Omental fat pad (tissue), 4 donors: ENCODE measurements at places on chromosomes 7 and 10.

- DNase-seq = no peak
Observed at GRCh38 chr10:45255706-45256105, 59.7 kb downstream of the OR13A1 start.

DNA sequence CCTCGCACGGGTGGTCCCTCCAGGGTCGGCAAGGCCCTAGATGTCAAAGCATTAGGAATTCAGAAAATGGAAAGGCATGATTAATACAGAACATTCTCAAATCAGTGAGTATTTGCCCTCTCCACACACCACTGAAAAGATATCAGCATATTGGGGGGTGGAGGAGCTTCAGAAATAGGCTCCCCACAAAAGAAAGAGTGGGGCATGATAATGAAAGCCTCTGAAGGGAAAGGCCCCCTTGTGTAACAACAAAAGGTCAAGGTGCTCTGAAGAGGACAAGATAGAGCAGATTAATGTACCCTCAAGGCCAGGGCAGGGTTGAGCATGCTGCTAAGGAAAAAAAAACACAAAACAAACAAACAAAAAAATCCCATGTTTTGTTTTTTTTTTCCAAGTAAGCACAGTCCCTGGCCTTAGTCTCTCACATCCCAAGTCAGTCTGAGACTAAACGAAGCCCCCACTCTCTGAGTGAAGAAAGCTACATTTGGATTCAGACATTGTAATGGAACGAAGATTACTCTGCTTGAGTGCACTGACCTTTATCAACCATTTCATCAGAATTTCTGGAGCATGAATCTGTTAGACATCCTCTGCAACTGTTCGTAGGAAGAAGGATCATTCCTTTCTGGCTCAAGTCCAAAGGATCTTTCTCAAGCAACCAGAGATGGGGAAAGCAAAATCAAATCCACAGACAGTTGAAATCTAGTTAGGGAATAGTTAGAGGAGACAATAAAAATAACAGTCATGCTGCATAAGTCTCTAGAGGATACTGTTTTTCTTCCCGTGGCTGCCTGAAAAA, 27.4 kb upstream of the DGKI start:
- no peak for DNase-seq

- no peak for DNase-seq
Observed at GRCh38 chr10:21513405-21513788, 12.1 kb downstream of the SKIDA1 start.

- peak; percentile 16 for DNase-seq
Observed at GRCh38 chr10:128064970-128065580, 61.1 kb downstream of the MKI67 start.

- no peak for DNase-seq
Observed at GRCh38 chr10:65779985-65780384, 1145.9 kb upstream of the LRRTM3 start.

DNA sequence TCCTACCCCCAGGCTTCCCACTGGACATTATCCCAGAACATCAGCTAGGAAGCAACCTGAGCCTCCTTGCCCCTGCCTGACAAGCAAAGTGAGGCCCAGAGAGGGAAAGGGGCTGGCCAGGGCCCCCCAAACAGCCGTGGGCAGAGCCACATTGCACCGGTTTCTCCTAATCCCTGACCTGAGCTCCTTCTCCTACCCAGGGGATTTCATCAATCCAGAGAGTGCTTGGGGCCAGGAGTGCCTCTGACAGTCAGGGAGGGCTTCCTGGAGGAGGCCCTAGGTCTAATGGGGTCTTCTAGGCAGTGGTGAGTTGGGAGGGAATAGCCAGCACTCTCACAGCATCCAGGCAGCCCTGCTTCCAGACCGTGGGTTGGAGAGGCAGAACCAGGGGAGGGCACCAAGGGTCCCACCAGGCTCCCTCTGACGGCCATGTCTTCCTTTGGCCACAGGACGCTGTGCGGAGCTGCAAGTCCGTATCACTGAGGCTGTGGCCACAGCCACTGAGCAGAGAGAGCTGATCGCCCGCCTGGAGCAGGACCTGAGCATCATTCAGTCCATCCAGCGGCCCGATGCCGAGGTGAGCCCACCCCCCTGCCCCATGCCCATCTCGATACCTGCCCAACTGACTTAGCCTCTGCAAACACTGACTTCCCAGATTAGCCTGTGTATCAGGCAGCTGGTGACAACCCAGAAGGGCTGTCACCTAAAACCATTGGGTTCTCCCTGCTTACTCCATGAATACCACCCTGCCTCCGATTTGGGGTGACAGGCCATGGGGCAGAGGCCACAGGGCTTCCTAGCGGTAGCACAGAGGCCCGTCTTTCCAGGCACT, 13.5 kb upstream of the SH2B2 start:
- DNase-seq = no peak

GRCh38 chr7:91156316-91157185, 107.7 kb upstream of the FZD1 start:
- no peak for DNase-seq

GRCh38 chr10:74078037-74078436, 72.6 kb downstream of the AP3M1 start:
- no peak for DNase-seq

- DNase-seq = peak; percentile 22
Observed at GRCh38 chr10:44963772-44964633, 4.4 kb downstream of the RASSF4 start.

- DNase-seq = no peak
Observed at GRCh38 chr10:97179731-97180362, 5.9 kb downstream of the SLIT1 start.

DNA sequence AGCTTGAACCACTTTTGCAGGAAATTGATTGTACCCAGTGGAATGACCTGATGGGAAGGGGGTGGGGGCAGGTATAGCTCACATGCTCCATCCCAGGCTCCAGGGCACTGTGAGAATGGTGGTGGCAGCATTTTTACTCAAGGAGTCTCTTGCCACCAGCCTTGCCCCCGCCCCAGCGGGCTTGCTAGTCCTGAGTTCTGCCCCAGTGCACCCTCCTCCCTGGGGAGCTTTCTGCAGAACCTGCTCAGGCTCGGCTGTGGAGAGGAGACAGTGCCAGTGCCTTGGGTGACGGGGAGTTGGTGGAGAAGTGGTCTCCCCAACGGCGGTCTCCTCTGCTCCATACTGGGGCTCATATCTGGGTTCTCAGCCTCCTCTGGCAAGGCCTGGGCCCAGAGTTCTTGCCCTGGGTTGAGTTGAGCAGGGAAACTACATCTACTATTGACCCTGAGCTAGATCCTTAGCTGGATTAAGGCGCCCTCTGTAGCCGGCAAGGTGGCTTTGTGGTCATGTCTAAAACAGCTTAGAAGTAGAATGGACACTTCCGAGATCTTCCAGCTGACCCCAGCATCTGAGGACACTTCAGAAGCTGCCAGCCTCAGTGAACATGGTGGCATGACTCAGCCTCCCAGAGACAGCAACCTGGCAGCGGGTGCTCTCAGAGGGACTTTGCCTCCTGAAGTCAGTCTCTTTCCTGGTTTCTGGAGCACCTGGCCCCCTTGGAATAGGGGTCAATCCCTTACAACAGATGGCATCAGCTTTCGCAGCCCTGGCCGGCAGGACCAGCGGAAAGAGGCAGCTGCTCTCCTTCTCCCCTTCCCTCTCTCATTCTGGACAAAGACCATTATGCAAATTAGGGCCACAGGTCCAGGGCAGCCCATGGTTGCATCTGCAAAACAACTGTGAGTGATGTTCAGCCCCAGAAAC, 363.4 kb upstream of the MKI67 start:
- DNase-seq = no peak

DNA sequence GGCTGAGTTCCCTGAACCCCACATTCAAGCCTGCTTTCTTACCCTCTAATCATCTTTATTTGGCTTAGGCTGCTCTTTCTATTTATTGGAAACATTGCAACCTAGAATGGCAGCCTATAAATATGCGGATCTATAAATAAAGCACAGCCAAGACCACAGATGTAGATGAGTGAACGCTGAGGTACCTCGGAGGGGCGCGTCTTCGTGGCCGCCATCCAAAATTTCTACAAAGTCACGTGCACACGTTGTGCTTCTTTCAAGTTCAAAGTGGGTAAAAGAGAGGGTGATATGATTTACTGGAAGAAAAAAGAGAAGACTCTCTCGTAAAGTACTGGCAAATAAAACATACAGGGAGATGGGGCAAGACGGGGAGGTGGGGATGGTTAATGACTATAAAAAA, 132.6 kb upstream of the RSU1 start:
- no peak for DNase-seq

DNA sequence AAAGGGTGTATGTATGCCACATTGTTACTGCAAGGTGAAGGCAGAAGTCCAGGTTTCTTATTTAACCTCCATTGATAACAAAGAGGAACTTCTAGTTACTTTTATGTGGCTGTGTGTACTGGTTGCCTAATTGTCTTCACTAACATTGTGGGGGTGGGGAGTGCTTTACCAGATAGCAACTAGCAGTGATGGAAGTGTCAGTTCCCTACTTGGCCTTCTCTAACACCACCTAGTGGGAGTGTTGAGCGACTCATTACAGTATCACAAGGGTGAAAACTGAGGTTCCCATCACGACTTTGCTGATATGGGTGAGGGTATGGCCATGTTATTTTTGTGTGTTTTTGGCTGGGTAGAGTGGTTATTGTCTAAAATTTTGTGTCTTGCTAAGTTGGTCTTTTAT, 274.4 kb downstream of the THSD7A start:
- no peak for DNase-seq
